AG04450 (cell line): ENCODE measurements at places on chromosomes 1 and 21.

DNA sequence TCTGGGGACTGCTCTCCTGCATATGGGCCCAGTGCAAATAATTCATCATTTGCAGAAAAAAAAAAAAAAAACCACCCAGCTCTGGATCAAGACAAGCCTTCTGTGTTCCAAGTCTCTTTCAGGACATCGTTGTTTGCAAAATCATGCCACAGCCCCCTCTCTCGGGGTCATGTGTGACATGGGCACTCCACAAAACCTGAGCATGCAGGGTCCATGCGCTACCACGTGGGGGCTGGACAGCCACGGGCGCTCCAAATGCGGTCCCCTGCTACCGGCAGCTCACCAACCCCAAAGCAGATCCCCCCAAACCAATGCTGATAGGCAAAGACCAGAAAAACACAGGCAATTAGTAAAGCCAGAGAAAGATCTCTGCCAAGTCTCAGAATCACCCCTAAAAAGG, 17.6 kb downstream of the NPHP4 start:
- DNase-seq: no peak

DNA sequence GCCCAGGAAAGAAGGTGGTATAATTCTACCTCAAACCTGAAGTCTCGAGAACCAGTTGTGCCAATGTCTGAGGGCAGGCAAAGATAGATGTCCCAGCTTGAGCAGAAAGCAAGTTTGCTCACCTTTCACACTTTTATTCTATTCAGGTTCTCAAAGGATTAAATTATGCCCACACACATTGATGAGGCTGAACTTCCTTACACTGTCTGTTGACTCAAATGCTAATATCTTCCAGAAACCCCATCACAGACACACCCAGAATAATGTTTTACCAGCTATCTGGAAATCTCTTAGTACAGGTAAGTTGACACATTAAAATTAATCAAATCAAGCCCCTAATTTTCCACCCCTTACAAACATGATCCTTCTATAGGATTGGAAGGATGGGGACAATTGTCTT, 605.7 kb downstream of the NUF2 start:
- no peak for DNase-seq

DNA sequence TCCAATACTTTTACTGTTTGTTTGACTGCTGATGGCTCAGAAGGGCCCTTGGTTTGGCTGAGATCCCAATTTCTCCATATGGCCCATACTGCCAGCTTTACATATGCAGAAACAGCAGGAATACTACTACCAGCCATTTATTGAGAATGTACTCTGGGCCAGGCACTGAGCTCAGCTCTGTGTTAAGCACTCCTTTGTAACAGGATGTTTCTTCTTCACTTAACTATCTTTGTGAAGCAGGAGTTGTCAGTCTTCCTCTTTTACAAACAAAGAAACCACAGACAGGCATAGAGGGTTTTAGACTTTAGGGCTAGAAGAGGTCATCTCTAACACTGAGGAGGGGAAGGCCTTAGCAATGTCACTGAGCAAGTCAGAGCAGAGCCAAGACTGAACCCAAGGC, 8.3 kb downstream of the HMGCL start:
- DNase-seq: no peak

- no peak for DNase-seq
These were observed 6.9 kb upstream of the PTGFR start for GRCh38 chr1:78483903-78484302.

DNA sequence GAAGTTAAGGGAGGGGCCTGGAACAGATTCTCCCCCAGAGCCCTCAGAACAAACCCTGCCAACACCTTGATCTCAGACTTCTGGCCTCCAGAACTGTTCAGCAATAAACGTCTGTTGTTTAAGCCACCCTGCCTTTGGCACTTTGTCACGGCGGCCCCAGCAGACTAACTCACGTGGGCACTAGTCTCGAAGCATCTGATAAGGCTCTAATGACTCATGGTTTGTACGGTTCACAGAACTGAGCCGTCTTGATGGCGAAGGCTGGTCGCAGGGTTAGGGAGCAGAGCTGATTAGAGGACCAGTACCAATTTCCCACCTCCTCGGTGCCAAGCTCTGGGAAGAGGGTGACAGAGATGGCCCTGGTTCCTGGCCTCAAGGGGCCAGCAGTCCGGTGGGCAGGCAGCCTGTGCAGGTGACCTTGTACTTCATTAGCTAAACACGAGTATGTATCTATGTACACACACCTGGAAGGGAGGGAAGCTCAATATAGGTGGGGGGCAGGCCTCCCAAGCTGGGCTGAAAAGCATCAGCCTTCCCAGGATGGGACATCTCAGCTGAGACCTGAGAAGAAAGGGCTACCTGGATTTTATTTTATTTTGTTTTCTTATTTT, 112.8 kb downstream of the MRPS6 start:
- no peak for DNase-seq

- DNase-seq: no peak
These were observed 31.8 kb downstream of the CLIC6 start for GRCh38 chr21:34700605-34701004.

GRCh38 chr1:150895618-150896017, 8.7 kb downstream of the CTXND2 start:
- DNase-seq: no peak

DNA sequence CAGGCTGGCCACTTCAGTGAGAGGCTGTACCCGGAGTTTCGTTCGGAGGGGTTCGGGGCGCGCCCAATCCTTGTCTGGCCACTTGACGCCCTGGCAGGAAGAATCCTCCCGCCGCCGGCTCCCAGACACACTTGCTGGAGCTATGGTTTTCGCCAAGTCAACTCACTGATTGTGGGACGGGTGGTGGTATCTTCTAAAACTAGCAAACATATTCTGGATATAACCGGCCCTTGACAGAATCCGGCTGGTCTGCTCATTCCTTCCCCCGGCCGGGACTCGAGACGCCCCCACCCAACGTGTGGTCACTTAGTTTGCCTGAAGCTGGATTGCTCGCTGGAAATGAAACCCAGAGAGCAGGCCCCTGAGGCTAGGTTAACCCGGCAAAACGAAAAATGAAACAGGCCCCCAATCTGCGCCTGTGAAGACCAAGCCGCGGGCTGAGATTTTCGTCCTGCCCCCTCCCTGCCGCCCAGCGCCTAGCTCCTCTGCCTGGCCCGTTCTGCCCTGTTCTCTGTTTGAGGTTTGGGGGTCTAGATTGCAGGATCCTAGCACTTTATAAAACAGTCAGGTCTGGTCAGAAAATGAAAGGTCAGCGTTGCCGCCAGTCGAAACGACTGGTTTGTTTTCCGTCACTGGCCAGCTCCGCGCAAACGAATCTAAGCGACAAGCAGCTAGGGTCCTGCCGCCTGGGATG, 4.6 kb downstream of the GFI1 start:
- no peak for DNase-seq

- no peak for DNase-seq
These were observed 86.5 kb upstream of the RGS1 start for GRCh38 chr1:192489047-192489446.
